ENCODE measurements at places on chromosomes 6 and 20. TPM values are rescaled to one million over a fixed set of nuclear protein-coding genes. Genes with fewer than 3 reads are reported as not detected.

The LY6G5C gene
- polyA plus RNA-seq = 2.7 TPM

The LAMP5 gene
- polyA plus RNA-seq = 0.12 TPM

The PAX1 gene
- polyA plus RNA-seq = not detected

The MDFI gene
- 0.35 TPM for polyA plus RNA-seq

The CD24 gene
- 0.89 TPM for polyA plus RNA-seq

The LY6G6D gene
- polyA plus RNA-seq = not detected

Data from AG04450 (cell line).